Fibroblast of villous mesenchyme (primary cell): ENCODE measurements at places on chromosomes 1 and 21. TPM values are rescaled to one million over a fixed set of nuclear protein-coding genes. Genes with fewer than 3 reads are reported as not detected.
A peak's percentile ranks its signal among the peaks of the same experiment; 100 is the strongest.

Gene ZNF281
- 47.4 and 48.8 TPM in 2 replicates for total RNA-seq

Gene RAB25
- not detected in 2 replicates for total RNA-seq

Gene PBX1
- total RNA-seq: 62.8 and 67.4 TPM in 2 replicates

Gene LY9
- total RNA-seq: under 0.01 TPM in 1 of 2 replicates, not detected in the other

Gene DRAM2
- total RNA-seq: 37.7 and 58.3 TPM in 2 replicates

- no peak for DNase-seq
Measured at GRCh38 chr1:59549066-59549837, 252.4 kb downstream of the FGGY start.

DNA sequence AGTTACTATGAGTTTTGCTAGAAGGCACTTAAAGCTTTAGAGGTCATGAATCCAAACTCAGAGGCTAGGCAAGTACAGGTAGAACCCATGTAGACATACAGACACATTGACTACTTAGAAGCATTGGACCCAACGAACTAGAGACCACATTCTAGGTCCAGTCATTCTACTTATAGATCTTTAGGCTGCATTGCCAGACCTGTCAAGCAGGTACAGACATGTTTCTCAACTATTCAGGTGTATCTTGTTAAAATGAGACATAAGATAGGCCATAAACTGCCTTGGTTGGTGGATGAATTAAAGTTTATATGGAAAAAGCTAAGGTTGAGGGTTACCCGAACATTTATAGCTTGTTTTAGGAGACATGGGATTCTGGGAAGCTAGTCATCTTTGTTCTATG lies 6.5 kb downstream of the ZP4 start:
- DNase-seq: no peak

GRCh38 chr1:193094112-193094511 lies 11.1 kb downstream of the GLRX2 start:
- no peak for DNase-seq

DNA sequence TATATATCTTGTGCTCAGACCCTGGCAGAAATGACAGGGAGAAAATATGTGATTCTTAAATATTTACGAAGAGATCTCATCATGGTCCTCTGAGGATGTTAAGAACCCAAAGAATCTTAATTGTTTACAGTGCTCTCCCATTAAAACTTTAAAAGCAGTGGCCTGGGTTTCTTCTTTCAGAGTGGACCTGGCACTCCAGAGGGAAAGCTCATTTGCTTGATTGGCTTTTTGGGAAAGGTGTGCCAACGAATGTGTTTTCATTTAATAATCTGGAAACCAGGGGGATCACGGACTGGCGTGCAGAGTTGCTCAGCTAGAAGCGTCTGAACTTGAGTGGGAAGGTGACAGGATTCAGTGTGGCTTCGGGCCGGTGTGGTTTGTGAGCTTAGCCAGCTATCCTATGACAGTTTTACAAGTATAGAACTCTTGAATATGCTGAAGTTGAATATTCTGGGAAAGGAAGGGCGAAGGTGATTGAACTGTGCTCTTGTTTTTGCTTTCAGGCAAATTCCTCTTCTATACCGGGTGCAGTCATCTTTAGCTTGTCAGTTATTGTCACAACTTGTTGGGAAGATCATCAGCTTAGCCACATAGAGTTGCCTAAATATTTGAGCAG lies 154.8 kb downstream of the C1orf21 start:
- peak; percentile 87 for DNase-seq

DNA sequence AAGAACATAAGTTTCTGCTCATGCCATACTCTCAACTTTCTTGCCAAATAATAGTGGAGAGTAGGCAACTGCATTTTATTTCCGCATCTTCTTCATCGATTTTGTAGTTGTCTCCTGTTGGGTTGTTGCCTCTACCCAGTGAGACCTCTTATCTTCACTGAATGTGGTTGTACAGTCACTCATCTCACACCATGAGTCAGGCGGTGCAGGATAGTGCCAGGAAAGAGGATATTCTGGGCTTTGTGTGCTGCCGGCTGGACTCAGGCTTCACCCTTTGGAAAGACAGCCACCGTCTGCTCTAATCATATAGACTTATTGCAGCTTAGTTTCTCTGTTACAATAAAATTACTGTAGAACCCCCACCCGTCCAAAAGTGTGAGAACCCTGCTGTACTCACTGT lies 154.3 kb upstream of the USP24 start:
- DNase-seq: peak; percentile 39

GRCh38 chr1:59732214-59732955 lies 82.4 kb upstream of the HOOK1 start:
- DNase-seq: peak; percentile 31

DNA sequence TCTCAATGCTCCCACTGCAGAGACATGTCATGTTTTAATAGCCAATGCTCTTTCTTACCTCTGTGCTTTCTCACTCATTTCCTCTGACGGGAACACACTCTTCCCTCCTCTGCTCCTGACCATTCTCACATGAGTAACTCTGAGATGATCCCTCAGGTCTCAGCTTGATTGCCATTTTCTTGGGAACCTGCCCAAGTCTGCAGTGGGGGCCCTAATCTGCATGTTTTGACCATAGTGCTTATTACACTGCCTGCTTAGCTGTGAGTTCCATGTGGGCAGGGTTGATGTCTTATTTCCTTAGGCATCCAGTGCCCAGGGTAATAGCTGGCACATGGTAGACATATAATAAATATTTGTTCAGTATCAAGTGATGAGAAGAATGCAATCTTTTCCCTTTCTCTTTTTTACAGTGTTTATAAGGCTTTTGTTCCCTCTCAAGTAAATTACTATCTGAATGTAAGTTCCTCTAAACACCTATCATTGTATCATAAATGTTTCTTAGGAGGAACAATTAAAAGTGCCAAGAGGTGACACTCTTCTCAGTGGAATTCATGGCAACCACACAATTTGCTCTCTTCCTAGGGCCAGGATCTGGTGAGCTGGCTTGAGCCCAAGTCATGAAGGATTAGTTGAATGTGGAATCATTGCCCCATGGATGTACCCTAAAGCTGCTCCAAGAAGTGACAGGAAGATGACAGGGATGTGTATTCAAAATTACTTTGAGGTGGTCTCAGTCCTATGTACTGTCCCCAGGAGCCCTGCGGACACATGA lies 485.4 kb upstream of the USP24 start:
- no peak for DNase-seq
